Left hindlimb (tissue), 1 donor: ENCODE measurements at places on chromosomes 3 and 15.

GRCh38 chr15:57165992-57166391, 210.3 kb upstream of the CGNL1 start:
- no peak for DNase-seq

DNA sequence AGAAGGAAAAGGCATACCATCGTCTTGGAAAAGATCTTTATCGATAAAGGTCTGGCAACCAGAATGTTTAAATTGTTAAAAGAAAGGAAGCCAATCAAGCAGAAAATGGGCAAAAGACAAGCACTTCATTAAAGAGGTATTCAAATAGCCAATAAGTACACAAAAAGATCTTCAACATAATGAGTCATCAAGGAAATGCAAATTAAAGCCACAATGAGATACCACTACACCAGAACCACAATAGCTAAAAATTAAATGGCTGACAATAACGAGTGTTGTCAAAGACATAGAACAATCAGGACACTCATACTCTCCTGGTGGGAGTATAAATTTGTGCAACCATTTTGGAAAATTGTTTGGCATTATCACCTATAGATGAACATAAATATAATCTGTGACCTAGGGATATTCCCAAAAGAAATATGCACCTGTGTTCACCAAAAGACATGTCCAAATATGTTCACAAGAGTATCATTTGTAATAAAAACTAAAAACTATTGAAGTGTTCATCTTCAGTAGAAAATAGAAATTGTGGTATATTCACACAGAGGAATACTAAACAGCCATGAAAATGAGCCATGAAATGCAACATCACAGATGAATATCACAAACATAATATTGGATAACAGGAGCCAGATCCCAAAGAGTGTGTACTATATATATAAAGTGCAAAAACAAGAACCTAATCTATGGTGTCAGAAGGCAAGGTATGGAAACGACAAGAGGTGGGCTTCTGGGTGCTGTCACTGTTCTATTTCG, 14.4 kb upstream of the BTBD1 start:
- DNase-seq = no peak

- DNase-seq = no peak
Measured at GRCh38 chr3:112650482-112650881, 9.5 kb upstream of the CCDC80 start.

- DNase-seq = no peak
Measured at GRCh38 chr3:190780524-190780923, 82.0 kb downstream of the GMNC start.

- DNase-seq = no peak
Measured at GRCh38 chr3:94928921-94929320, 866.1 kb downstream of the NSUN3 start.
